Hematopoietic multipotent progenitor cell treated with erythropoietin and hydrocortisone succinate and interleukin-3 and kit ligand, for 15 days (in vitro differentiated cells): ENCODE measurements at places on chromosomes 4 and X.

GRCh38 chr4:76779740-76780459 is 118.0 kb downstream of the SOWAHB start:
- no peak for DNase-seq

DNA sequence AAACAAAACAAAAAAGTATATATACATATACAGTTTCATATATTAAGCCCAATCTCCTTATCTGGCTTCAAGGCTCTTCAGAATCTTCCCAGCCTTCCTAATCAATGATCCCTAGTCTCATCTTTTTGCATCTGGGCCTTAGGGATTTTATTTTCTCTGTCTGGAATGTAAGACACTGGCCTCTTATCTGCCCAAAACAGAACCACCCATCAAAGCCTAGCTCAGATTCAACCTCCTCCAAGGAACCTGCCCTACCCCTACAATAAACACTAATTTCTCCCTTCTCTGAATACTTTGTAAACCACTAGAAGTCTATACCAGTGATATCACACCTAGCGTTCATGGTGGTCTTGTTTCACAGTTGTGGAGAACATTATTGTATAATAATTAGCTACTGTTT is 23.2 kb upstream of the GAB1 start:
- no peak for DNase-seq

GRCh38 chr4:634599-634985 is 9.2 kb downstream of the PDE6B start:
- no peak for DNase-seq

DNA sequence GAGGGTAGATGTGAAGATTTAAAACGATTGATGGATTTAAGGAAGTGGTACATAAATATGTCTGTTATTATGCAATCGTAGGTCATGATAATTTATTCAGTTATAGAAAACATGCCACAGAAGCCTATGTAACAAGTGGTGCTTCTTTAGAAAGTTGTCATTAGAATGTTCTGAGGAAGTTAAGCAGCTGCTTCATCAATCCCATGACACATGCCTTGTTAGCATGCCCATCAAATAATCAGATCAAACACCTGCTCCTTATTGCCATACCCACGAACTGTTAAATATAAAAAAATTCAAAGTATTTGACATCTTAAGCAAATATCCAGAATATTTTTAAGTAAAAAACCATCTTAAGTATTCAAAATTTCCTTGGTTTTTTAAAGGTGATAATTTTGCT is 76.4 kb upstream of the MYOZ2 start:
- no peak for DNase-seq

GRCh38 chr4:176964116-176964691 is 171.5 kb upstream of the VEGFC start:
- DNase-seq: no peak

GRCh38 chr4:6772223-6772928 is 10.2 kb upstream of the KIAA0232 start:
- DNase-seq: no peak

- DNase-seq: no peak
These were observed 2456.4 kb downstream of the PCDH7 start for GRCh38 chr4:33176566-33176965.

DNA sequence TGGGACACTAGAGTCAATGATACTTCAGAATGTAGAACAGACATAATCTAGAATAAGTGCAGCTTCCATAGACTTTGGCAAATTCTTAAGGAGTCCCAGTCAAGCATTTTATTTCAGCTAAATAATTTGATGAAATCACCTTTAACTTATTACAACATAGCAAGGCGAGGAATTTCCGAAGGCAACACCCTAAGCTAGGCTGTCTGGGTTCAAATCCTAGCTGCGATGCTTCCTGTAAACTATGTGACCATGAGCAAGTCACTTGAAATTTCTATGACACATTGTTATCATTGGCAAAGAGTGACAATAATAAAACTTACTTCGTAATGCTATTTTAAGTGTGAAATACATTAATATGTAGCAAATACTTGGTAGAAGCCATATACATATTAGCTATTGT is 679.1 kb downstream of the DMD start:
- DNase-seq: no peak
